Central memory CD4-positive, alpha-beta T cell (primary cell): ENCODE measurements at places on chromosomes 7 and 10.

DNA sequence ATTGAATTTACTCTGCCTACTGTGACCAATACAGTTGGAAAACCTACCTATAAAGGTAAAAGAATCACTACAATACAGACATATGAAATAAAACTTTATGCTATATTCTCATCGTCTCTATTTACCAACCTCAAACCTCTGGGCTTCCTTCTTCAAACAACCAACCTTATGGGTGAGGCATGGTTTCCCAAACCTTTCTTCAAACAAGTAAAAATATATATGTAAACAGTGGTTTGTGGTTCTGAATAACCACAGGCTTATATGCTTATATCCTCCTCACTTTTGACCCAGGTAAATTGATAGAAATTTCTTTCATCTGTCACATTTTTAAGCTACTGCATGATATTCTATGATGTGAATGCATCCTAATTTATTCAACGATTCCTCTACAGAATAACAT lies 103.6 kb downstream of the ITGB1 start:
- no peak for DNase-seq

- DNase-seq: no peak
Measured at GRCh38 chr7:85030893-85031292, 156.0 kb downstream of the SEMA3D start.

DNA sequence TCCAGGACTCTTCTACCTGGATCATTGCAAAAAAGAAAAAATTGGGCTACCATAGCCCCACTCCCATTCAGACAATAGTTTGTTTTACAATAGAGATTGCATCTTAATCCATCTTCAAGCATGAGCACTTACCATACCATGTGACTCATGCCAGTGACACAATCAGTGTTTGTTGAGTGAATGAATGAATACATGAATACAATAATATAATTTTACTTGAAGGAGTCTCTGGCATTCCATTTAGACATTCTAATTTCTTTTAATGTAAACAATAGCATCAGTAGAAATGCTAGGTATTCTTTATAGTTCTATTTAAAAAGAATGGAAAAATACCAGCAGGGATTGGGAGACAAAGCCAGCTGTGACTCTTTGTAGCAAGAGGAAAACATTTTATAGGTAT lies 141.6 kb upstream of the AKR1E2 start:
- DNase-seq: no peak

DNA sequence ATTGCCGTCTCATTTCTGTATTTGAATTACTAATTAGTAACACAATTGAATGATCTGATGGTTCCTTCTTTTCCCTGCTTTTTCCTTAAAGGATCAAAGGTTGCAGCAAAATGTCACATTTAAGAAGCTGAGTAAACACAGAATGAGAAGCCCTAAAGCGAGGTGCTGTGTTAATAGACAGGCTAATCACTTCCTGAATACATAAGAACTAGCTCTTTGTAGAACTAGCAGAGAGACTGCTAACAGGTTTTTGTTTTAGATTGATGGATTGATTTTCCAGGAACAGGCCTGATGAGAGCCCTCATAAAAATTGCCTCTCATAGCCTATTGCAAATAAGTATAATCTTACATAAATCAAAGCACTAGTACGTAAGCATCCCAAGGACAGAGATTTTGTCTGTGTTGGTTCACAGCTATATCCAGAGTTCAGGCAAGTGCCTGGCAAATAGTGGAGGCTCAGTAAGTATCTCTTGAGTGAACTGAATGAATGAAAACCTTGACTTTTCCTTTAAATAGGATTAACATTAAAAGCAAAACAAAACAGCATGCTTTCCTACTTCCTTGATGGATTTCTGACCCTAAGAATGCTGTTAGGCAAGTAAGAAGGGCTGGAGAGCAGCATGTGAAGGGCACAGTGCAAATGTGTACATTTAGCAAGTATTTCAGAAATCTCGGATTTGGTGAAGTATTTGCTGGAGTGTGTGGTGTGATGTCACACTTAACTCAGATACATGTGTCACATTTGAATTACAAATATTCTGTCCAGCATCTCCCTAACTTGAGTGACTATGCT lies 3.3 kb downstream of the TMEM229A start:
- DNase-seq: no peak

- peak; percentile 70 for DNase-seq
Measured at GRCh38 chr7:30740417-30741181, 11.3 kb upstream of the INMT start.

DNA sequence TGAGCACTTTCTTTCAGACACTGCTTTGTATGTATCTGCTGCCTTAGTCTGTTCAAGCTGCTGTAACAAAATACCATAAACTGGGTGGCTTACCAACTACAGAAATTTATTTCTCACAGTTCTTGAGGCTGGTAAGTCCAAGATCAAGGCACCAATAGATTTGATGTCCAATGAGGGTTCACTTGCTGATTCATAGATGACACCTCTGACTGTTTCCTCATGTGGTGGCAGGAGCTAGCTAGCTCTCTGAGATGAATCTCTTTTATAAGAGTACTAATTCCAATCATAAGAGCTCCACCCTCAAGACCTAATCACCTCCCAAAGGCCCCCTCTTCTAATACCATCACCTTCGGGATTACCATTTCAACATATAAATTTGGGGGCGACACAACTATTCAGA lies 76.6 kb upstream of the ADO start:
- DNase-seq: no peak

DNA sequence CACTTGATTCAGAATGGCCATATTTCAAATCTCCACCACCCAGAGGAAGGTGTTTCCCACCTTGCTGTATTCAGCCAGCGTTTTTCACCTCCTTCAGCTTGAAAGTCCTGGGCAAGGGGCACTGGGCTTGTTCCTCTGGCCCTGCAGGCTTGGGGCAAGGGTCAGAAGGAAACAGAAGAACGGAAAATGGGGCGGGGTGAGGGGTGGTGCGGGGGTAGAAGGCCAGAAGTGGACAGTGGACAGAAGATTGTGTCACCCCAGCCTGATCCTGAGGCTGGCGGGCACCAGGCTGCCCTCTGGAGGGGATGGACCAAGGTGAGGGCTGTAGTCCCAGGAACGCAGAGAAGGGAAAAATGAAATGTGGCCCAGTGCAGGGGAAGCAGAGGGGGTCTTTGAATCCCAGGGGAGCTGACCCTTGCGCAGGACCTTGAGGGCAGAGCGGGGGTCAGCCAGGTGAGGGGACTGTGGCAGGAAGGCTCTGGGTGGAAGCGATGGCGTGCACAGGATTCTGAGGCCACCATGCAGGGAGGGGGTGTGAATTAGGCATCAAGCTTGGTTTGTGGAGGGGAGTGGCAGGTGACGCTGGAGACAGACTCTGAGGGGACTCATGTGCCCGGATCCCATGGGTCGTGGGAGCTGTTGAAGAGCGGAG lies 23.0 kb downstream of the TMEM120A start:
- DNase-seq: no peak

DNA sequence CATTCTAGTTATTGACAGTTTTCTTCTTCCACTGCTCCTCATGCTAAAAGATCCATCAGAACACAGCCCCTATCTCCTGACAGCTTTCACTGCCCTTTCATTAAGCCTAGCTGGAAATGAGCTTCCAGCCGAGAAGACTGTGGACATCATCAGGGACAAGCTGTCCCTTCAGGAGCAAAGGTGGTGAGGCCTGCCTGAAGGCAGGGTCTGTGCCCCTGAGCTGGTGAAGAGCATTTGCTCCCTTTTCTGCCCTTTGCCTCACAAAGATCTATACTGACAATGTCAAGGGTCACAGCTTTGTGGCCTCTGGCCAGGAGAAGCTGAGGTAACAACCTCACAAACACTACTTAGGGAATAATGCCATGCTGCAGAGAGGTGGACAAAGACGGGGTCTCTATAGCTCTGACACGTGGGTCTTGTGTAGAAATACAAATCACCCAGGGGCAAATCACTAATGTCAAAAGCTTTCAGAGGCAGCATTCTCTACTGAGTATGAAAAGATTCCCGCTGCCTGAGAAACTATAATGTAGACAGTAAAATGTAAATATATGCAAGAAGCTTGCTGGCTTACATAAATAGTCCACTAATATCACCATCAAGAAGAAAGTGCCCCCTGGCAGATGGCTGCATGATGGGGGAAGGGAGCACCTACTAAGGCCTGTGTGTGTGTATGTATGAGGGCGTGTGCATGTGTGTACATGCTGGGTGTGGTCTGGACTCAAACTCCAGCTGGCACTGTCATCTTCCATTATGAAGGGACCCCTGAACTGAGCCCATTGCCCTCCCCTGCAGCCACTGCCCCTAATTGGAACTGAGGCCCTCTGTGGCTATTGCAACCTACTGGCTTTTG lies 55.8 kb downstream of the HBP1 start:
- DNase-seq: no peak

- no peak for DNase-seq
Measured at GRCh38 chr10:73906524-73907447, 4.1 kb upstream of the PLAU start.

DNA sequence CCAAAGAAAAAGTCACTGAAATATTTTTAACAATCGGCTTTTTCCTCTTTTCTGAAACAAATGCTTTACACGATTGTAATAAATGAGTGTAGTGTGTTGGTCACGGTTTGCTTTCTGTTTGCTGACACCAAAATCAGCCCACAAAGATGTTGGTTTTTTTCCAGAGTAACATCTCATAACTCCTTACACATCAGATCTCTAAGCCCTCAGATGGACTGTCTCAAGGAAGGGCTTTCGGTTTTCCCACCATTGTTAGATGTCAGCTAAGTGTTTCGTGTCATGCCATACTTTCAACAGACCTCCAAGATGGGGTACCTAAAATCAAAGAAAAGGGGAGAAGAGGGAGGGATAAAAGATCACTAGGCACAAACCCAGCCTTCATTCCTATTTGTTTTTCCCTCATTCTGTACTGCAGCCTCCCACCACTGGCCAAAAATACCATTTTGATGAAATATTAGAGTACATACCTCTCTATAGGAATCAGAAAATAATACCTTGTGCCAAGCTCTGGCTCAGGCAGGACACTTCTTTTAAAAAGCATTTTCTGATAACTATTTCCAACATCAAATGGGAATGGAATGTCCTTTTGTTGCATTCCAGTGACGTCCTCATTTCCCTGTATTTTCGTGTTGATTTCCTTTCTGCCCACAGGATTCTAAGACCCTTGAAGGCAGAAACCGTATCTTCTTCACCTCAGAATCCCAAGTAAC lies 159.1 kb downstream of the DGKI start:
- DNase-seq: no peak

DNA sequence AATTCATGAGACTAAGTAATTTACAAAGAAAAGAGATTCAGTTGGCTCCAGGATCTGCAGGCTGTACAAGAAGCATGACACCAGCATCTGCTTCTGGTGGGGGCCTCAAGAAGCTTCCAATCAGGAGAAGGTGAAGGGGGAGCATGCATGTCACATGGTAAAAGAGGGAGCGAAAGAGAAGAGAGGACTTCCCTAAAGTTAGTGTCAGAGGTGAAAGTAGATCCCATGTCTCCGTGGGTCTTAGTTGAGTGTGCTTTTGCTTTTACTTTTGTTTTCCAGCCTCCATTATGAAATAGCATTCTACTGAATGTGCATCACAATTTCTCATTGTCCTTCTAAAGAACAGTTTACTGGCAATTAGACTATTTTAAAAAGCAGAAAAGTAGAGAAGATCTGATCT lies 213.6 kb upstream of the FZD1 start:
- no peak for DNase-seq

DNA sequence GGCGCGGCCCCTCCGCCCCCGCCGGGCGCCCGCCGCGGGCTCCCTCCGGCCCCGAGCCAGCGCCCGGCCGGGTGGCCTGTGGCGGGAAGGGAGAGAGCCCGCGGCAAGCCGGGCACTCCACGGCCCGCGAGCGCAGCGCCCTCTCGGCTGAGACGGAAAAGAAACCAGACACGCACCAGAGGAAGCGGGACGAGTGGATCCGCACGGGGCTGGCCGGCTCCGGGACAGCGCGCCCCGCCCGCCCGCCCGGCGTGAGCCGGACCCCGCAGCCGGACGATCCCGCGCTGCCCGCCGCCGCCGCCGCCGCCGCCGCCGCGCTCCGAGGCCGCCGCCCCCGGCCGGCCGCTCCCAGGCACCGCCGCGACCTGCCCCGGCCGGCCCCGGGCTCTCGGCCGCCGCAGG lies 300 bp downstream of the ARHGAP21 start:
- DNase-seq: peak; percentile 10

- DNase-seq: no peak
Measured at GRCh38 chr7:105816266-105816843, 60.0 kb downstream of the ATXN7L1 start.

DNA sequence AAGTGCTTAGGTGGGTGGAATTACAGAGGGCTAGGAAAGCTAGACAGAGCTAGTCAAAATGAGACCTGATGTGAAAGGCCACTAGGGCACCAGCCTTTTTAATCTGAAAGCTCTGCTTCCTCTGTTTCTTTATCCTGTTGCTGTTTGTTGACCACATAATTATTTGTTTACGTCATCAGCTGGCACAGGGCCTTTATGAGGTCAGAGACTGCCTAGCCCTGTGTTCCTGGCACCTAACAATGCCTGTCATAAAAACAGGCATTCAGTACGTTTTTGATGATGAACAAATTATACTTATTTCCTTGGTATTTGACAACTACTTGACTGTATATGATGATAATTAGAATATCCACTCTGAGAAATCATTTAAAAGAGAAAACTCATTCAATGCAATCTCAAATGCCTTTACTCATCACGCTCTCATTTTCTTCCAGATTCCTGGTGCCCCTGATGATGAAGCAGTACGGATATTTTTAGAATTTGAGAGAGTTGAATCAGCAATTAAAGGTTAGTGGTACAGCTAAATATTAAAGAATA lies 26.0 kb downstream of the RBM17 start:
- no peak for DNase-seq

DNA sequence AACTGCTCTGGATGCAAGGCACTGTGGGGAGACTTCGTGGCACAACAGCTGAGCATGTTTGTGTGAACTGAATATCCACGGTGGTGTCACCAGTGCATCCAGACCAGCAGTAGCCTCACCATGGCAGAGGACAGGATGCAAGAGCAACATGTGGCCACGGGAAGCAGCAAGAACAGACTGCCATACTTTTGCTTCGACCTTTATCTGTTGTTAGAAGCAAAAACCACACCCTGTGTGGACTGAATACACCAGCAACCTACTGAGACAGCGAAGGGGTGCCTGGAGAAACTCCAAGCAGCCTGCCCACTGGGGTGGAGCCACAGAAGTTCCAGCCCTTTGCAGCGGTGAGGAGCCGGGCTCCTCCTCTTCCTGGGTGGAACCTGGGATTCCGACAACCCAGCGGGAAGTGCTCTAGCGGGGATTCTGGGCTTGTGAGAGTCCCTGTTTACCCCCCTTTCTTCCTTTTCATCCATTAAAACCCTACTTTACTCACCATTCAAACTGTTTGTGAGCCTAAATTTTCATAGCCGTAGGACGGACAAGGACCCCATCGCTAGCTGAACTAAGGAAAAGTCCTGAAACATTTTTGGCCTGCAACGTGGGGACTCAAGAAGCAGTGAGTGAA lies 584.9 kb downstream of the GRM8 start:
- DNase-seq: no peak

GRCh38 chr7:91265693-91266066 lies 1.4 kb downstream of the FZD1 start:
- no peak for DNase-seq

- DNase-seq: no peak
Measured at GRCh38 chr10:102517553-102517952, 13.8 kb downstream of the SUFU start.

- DNase-seq: no peak
Measured at GRCh38 chr10:88866454-88866853, 13.6 kb upstream of the STAMBPL1 start.

GRCh38 chr7:119514326-119514725 lies 758.6 kb upstream of the KCND2 start:
- no peak for DNase-seq

- no peak for DNase-seq
Measured at GRCh38 chr7:155164316-155164715, 94.2 kb downstream of the HTR5A start.
